T-helper 17 cell (primary cell): ENCODE measurements at places on chromosomes 16 and 17.

GRCh38 chr17:76812263-76812662, 55.9 kb upstream of the MGAT5B start:
- peaks cover 7% of the 10 kb centered on the region for H3K4me1 ChIP-seq
- DNase-seq, result no peak
- H3K27ac ChIP-seq, result no peak overlapping the region
- H3K36me3 ChIP-seq, result no peaks in the 10 kb centered on the region
- H3K4me3 ChIP-seq, result no peak overlapping the region
- no peaks in the 10 kb centered on the region for H3K27me3 ChIP-seq

GRCh38 chr17:75081611-75082540, 5.9 kb upstream of the SLC16A5 start:
- peaks cover 28% of the 10 kb centered on the region for H3K4me1 ChIP-seq
- no peaks in the 10 kb centered on the region for H3K27me3 ChIP-seq
- no peak overlapping the region for H3K4me3 ChIP-seq
- no peaks in the 10 kb centered on the region for H3K36me3 ChIP-seq
- DNase-seq, result no peak
- H3K27ac ChIP-seq, result no peak overlapping the region

- peaks cover 25% of the 10 kb centered on the region for H3K27me3 ChIP-seq
- H3K4me3 ChIP-seq, result no peak overlapping the region
- H3K27ac ChIP-seq, result no peak overlapping the region
- no peaks in the 10 kb centered on the region for H3K36me3 ChIP-seq
These were observed 106.6 kb downstream of the ELAC2 start for GRCh38 chr17:12911239-12911638.

DNA sequence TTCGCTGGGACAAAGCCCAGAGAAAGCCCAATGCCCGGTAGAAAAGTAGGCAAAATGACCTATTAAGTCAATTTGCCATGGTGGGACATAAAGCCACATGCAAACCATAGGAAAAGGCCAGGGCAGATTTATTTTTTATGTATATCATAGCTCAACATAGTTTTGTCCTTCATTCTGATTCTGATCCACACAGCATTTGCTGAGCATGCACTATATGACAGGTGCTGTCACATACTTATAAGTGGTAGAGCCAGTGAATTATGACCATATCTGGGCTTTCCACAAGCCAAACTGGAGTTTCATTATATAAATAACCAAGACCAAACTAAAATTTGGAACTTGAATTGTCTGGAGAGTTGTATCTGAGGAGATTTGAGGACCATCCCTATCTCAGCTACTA, 74.3 kb downstream of the CA10 start:
- no peak overlapping the region for H3K4me3 ChIP-seq
- DNase-seq, result no peak
- no peaks in the 10 kb centered on the region for H3K36me3 ChIP-seq
- H3K4me1 ChIP-seq, result no peaks in the 10 kb centered on the region

DNA sequence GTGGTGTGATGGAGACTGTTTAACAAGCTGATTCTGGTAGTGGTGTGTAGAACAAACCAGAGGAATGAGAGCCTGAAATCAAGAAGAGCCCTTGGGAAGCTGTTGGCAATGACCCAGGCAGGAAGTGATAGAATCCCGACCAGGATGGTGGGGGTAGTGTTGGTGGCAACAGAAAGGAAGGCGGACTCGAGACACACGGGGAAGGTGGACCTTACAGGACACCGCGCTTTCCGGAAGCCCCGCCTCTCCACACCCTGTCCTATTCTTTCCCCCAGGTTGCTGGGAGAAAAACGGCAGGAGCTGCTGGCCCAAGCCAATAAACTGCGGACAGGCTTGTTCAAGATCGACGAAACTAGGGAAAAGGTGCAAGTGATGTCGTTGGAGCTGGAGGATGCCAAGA, 30.0 kb upstream of the KDM6B start:
- DNase-seq, result no peak
- H3K27ac ChIP-seq, result no peak overlapping the region
- peaks cover 4% of the 10 kb centered on the region for H3K4me1 ChIP-seq
- peaks cover 54% of the 10 kb centered on the region for H3K27me3 ChIP-seq

GRCh38 chr17:51957786-51958185, 200.7 kb downstream of the CA10 start:
- DNase-seq, result no peak
- no peaks in the 10 kb centered on the region for H3K4me1 ChIP-seq
- peaks cover 20% of the 10 kb centered on the region for H3K27me3 ChIP-seq
- no peaks in the 10 kb centered on the region for H3K36me3 ChIP-seq
- H3K27ac ChIP-seq, result no peak overlapping the region

DNA sequence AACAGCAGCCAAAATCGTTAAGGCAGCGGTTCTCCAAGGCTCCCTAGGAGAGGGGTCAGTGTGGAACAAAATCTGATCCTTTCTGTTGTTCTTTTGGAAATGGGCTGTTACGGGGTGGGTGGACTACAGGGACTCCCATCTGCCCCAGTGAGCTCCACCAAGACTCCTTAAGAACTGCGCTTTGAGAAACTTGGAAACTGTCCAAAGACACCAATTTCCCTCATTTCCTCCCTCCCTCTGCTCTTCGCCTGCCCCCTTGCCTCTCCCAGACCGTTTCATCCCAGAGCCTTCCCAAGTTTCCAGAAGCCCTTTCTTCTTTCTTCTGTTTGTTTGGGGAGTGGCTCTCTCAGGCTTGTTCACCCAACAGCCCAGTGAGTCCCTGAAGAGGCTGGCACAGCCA, 205.4 kb downstream of the COPRS start:
- no peak overlapping the region for H3K4me3 ChIP-seq
- no peaks in the 10 kb centered on the region for H3K4me1 ChIP-seq
- peaks cover 50% of the 10 kb centered on the region for H3K27me3 ChIP-seq

GRCh38 chr17:8797621-8798175, 1.5 kb downstream of the MFSD6L start:
- no peak for DNase-seq
- peaks cover 15% of the 10 kb centered on the region for H3K27me3 ChIP-seq
- no peaks in the 10 kb centered on the region for H3K36me3 ChIP-seq

- H3K36me3 ChIP-seq, result no peaks in the 10 kb centered on the region
- no peaks in the 10 kb centered on the region for H3K27me3 ChIP-seq
- DNase-seq, result no peak
- H3K27ac ChIP-seq, result peak overlapping the region; percentile 19
- no peak overlapping the region for H3K4me3 ChIP-seq
- peaks cover 26% of the 10 kb centered on the region for H3K4me1 ChIP-seq
These were observed 7.1 kb upstream of the PIEZO1 start for GRCh38 chr16:88792078-88792550.

DNA sequence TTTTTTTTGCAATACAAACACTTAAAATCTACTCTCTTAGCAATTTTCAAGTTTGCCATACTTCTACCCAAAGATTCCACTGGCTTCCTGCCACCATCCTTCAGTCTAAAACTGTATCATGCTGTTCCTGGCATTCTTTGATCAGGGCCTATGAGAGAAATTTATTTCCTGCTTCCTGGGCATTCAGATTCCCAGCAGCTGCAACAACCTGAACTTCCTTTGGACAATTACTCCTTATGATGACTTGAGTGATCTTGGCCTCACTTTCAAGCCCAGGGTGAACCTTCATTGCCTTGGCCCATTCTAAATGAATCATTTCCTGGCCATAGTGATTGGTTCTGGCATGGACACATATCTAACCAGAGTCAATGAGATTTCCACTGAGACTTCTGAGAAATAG, 18.0 kb upstream of the MON1B start:
- H3K27ac ChIP-seq, result no peak overlapping the region
- no peak overlapping the region for H3K4me3 ChIP-seq
- no peaks in the 10 kb centered on the region for H3K36me3 ChIP-seq
- no peak for DNase-seq
- peaks cover 63% of the 10 kb centered on the region for H3K27me3 ChIP-seq

GRCh38 chr16:69107316-69107962, 2.0 kb downstream of the HAS3 start:
- peaks cover 20% of the 10 kb centered on the region for H3K4me1 ChIP-seq
- no peak overlapping the region for H3K27ac ChIP-seq
- H3K4me3 ChIP-seq, result peak overlapping the region; percentile 83
- DNase-seq, result no peak
- H3K27me3 ChIP-seq, result peaks cover 51% of the 10 kb centered on the region

GRCh38 chr16:75590920-75591843, 25.0 kb downstream of the GABARAPL2 start:
- DNase-seq, result no peak
- no peak overlapping the region for H3K27ac ChIP-seq
- no peak overlapping the region for H3K4me3 ChIP-seq
- H3K4me1 ChIP-seq, result peaks cover 6% of the 10 kb centered on the region
- peaks cover 2% of the 10 kb centered on the region for H3K36me3 ChIP-seq

DNA sequence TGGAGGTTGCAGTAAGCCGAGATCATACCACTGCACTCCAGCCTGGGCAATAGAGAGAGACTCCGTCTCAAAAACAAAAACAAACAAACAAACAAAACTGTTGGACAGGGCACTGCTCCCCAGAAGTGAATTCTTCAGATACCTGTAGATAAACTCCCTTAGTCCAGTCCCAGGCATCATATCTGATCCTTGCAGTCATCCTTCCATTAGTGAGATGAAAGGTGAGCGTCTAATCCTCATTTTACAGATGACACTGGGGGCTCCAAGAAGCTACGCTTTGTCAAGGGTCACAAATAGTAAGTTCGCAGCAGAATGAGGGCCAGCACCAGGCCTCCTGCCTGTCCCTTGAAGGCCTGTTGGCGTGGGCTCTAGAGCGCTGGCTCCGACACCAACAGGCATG, 102.0 kb downstream of the OR1D5 start:
- H3K4me3 ChIP-seq, result no peak overlapping the region
- H3K4me1 ChIP-seq, result peaks cover 4% of the 10 kb centered on the region
- H3K27ac ChIP-seq, result no peak overlapping the region
- H3K27me3 ChIP-seq, result no peaks in the 10 kb centered on the region

DNA sequence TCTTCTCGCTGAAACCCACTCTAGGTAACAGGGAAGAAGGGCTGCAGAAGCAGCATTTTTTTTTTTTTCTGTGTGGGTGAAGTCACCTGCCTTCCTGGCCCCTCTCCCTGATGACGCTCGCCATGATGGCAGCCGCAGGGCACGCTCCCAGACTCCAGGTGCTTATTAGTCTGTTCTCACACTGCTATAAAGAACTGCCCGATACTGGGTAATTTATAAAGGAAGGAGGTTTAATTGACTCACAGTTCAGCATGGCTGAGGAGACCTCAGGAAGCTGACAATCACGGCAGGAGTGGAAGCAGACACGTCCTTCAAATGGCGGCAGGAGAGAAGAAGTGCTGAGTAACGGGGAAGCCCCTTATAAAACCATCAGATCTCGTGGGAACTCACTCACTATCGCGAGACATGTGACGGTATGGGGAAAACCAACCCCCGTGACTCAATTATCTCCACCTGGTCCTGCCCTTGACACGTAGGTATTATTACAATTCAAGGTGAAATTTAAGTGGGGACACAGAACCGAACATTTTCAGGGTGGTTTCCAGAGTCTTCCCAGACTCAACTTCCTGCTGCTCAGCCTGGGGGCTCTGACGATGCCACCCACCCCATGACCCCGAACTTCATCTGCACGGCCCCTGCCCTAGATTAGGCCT, 34.9 kb upstream of the NLRP1 start:
- H3K4me1 ChIP-seq, result peaks cover 5% of the 10 kb centered on the region
- H3K36me3 ChIP-seq, result no peaks in the 10 kb centered on the region
- peaks cover 38% of the 10 kb centered on the region for H3K27me3 ChIP-seq
- H3K27ac ChIP-seq, result no peak overlapping the region
- H3K4me3 ChIP-seq, result no peak overlapping the region

GRCh38 chr16:70430667-70431536, 8.0 kb downstream of the ST3GAL2 start:
- H3K4me1 ChIP-seq, result peaks cover 36% of the 10 kb centered on the region
- peak overlapping the region; percentile 83 for H3K4me3 ChIP-seq
- peak overlapping the region; percentile 91 for H3K27ac ChIP-seq
- H3K27me3 ChIP-seq, result no peaks in the 10 kb centered on the region
- H3K36me3 ChIP-seq, result peaks cover 3% of the 10 kb centered on the region

GRCh38 chr16:30060836-30061554, 4.6 kb upstream of the ALDOA start:
- no peak for DNase-seq
- no peak overlapping the region for H3K4me3 ChIP-seq

- peak overlapping the region; percentile 86 for H3K27ac ChIP-seq
- no peak for DNase-seq
- H3K27me3 ChIP-seq, result no peaks in the 10 kb centered on the region
- H3K4me3 ChIP-seq, result no peak overlapping the region
These were observed 27.4 kb downstream of the STH start for GRCh38 chr17:46026166-46027047.

GRCh38 chr16:529012-529575, 1.6 kb downstream of the CAPN15 start:
- H3K4me3 ChIP-seq, result peak overlapping the region; percentile 94
- no peak for DNase-seq
- H3K4me1 ChIP-seq, result peaks cover 23% of the 10 kb centered on the region
- peak overlapping the region; percentile 93 for H3K27ac ChIP-seq
- H3K27me3 ChIP-seq, result no peaks in the 10 kb centered on the region

GRCh38 chr17:83079766-83080578, 563 bp downstream of the METRNL start:
- peaks cover 21% of the 10 kb centered on the region for H3K4me1 ChIP-seq
- H3K4me3 ChIP-seq, result no peak overlapping the region
- no peak overlapping the region for H3K27ac ChIP-seq
- no peaks in the 10 kb centered on the region for H3K36me3 ChIP-seq
- no peak for DNase-seq
